Fibroblast of villous mesenchyme (primary cell): ENCODE measurements at places on chromosomes 11 and 22. TPM values are rescaled to one million over a fixed set of nuclear protein-coding genes. Genes with fewer than 3 reads are reported as not detected.

The DDX25 gene
- total RNA-seq: not detected in 2 replicates

The CTSW gene
- 0.43 TPM in 1 of 2 replicates, not detected in the other for total RNA-seq

The TREH gene
- not detected in 2 replicates for total RNA-seq

GRCh38 chr11:24421766-24422165 lies 75.1 kb upstream of the LUZP2 start:
- DNase-seq: no peak

- DNase-seq: no peak
Measured at GRCh38 chr11:134531327-134532130, 119.5 kb upstream of the B3GAT1 start.

DNA sequence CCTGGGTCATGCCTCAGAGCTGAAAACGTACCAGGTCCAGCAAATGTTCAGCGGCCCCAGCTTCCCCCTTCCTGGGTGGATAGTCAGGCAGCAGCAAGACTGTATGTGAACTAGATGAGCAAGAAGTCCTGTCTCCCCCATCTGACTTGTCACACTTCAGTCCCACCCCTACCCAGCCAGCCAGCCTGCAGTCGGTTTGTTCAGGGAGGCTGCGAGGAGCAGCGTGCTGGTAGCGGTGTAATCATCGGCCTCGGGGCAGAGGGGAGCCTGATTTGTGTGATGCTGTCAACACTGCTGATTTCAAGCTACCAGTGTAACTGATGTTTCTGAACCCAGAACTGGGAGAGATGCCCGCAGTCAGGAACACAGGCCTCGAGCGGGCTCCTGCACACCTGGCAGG lies 9.6 kb downstream of the TMEM258 start:
- no peak for DNase-seq

DNA sequence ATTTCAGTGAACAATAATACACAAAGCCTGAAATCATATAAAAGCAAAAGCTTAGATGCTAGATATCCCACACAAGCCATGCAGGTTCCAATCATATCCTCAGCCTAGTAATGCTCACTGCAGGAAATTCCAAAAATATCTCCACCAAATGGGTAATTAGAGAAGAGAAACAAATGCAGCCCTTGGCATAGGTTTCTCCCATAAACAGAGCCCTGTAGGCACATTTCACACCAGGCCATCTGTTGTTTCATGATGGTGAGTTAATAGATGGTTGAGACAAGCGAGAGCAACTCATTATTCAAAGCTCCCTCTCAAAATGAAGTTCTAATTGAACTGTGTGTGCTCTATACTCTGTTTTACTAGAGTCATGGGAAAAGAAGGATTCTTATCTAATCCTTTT lies 154.6 kb upstream of the TRPC6 start:
- DNase-seq: peak; percentile 32

GRCh38 chr22:33579448-33580093 lies 340.7 kb downstream of the LARGE1 start:
- DNase-seq: peak; percentile 30
